Eye (tissue), 1 donor: ENCODE measurements at places on chromosomes 3 and 15.

DNA sequence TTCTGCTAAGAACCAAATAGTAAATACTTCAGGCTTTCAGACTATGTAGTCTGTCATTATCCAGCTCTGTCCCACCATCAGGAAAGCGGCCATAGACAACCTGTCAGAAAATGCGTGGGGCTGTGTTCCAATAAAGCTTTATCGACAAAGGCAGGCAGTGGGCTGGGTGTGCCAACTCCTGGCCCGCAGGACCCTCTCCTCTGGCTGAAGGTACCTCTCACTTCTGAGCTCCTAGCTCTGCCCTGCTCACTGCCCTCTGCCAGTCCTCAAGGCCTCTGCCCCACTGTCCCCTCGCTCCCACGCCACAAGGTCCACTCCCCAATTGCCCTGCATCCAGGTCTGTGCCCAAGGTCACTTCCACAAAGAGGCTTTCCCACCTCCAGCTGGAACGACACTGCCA lies 20.0 kb downstream of the SSUH2 start:
- no peak for DNase-seq

DNA sequence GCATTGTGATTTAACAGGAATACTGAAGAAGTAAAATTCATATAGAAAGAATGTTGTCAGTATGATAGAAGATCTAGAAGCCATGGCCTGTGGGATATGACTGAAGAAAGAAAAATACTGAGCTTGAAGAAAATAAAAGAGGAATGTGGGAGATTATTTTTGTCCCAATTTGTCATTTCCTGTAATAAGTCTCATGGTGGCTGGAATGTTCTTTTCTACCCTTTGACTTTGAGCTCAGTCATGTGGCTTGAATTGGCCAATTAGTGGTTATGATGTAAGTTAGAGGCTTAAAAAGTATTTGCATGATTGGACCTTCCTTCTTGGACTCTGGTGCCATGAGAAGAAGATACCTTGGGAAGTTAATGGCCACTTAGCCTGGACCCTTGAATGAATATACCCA lies 14.1 kb downstream of the APH1B start:
- peak; percentile 25 for DNase-seq

- no peak for DNase-seq
Observed at GRCh38 chr3:106176734-106177133, 307.9 kb upstream of the CBLB start.

- DNase-seq: no peak
Observed at GRCh38 chr15:98568382-98569017, 79.8 kb upstream of the IGF1R start.

GRCh38 chr3:193028258-193028657 lies 110.6 kb upstream of the MB21D2 start:
- DNase-seq: no peak

DNA sequence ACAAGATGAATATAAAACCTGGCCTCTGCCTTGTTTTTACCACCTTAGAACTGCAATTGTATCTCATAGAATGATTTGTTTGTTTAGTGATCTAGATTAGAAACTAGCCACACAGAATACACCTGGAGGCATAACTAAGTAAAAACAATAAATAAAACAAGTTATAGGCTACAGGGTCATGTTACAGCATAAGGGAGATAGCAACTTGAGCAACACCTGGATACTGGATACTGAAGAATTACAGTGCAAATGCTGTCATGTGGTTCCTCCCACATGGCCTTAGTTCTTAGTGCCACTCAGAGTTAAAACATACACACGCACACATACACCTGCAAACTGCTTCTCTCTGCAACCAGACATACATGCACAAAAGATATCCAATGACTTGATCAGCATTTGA lies 563.4 kb upstream of the DPPA4 start:
- no peak for DNase-seq

GRCh38 chr15:70060214-70060992 lies 37.3 kb downstream of the TLE3 start:
- DNase-seq: no peak

- DNase-seq: no peak
Observed at GRCh38 chr15:84649706-84650105, 4.4 kb downstream of the WDR73 start.

DNA sequence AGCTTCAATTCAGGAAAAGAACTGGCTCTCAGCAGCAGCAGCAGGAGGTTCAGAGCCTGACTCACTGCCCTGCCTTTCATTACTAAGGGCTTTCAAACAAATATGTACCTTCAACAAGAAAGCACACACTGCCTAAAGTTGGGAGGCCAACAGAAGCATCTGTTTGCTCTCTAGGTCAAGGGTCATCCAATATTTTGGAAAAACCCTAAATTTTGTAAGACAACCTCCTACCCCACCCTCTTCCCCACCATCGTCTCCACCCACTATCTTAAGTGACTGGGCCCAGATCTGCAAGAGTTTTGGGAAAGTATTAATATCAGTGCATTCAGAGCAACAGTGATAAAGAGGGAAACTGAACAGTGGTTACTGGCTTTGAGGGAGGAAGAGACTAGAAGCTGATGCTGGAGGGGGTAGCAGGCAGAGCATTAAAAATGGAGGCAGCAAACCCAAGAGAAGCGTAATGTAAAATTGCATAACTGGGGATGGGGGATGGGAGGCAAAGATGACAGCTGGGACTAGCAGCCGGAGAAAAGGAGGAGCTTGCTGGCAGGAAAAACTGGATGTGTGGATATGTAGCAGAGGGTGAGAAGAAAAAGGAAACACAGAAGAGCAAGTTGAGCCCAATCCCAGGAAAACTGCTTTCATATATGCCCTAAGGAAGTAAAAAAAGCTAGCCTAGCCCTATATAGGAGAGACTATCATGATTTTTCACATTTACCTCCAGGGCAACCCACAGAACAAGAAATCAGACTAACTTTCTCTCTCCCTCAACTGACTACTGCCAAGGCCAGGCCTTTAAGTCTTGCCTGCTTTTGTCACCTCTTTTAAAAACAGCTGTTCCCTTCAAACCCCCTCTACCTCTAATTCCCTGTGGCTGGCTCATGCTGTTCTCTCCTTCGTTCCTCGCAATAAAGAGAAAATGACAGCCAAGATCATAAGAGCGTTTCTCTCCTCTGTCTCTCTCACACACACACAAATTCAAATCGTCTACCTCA lies 31.4 kb downstream of the NPTN start:
- DNase-seq: peak; percentile 87

GRCh38 chr3:128073185-128073725 lies 21.0 kb downstream of the SEC61A1 start:
- no peak for DNase-seq

DNA sequence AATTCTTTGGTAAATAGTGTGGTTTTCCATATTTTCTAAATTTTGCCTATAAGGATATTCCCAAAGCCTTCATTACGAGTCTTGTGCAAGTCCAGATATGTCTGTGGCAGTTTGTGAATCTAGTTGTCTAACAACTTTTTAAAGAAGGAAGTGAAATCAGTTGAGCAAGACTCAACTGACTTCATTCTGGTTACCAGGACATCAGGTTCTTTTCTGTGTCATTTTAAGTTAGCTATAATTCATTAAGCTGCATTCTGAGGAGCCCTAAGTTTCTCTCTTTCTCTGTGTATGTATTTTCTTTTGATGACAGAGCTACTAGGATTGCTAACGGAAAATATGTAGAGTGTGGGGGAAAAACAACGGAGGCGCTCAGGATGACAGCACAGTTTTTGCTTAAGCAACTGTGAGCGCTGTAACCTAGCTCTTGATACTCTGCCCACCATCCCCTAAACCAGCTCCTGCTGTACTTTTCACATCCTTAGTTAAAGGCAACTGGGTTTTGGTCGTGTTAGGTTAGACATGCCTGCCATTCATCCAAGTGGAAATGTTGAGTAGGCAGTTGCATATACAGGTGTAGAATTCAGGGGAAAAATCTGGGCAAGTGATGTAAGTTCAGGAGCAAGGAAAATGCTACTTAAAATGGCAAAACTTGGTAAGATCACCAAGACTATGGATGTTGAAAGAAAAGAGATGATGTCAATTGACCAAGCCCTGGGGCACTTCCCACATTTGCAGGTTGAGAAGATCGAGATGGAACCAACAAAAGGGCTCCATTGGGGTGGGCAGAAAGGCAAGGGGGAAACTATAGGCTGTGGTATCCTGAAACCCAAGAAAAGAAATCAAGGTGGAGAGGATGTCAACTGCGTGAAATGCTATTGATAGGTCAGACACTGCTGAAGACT lies 9.2 kb downstream of the MFSD1 start:
- no peak for DNase-seq

DNA sequence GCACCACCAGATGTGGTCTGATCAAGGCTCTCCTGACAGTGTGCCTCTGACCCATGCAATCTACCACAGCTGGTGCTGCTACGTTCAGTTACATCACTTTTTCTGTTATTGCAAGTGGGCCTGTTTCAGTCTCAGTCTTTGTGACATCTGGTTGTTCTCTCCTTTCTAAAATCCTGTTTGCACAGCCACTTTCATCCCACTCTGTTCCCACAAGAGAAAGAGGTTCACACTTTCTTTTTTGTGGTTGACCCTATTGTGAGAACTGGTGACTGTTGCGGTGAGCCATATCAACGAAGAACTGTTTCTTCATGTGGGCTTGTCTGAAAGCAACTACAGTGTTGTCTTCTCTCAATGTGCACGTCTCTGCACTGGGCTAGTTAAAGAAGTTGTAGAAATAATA lies 342.8 kb upstream of the ARPP21 start:
- DNase-seq: no peak

DNA sequence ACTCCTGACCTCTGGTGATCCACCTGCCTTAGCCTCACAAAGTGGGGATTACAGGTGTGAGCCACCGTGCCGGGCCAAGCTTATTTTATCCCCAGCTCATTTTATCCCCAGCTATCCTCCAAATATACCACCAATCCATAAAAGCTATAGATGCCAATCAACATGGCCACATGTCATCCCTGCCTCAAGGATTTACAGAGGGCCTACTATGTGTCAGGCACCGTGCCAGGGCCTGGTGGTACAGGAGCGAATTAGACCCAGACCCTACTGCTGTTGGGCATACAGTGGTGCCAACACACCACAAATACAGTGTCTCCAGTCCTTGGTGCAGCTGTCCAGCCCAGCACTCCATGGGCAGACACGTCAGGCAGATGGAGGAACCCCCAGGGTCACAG lies 73.4 kb downstream of the SCN5A start:
- no peak for DNase-seq
